ENCODE measurements at places on chromosomes 7 and 10. TPM values are rescaled to one million over a fixed set of nuclear protein-coding genes. Genes with fewer than 3 reads are reported as not detected.

DNA sequence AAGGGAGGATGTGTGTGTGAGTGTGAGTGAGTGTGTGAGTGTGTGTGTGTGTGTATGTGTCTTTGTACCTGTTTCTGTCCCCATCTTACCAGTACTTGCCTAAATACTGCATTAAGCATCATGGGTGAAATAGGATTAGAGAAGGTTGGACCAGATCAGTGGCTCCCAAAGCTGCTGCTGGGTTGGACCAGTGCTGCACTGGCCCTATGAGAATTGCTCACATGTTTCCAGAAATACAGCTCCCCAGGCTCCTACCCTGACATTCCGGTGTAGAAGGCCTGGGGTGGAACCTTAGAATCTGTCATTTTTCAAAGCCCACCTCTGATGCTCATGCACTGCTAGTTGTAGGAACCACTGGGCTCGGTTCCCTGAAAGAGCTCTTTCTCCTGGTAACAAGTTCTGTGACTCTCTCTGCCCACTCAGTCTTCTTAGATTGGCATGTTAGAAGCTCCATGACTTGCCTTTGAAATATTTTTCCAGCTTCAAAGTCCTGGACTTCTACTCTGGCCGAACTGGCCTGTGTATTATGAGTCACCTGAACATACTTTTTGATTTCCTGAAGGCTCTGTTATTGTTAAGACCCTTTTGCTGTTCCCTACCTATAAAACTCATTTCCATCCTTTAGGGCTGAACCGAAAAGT lies 224.7 kb downstream of the CUX1 start:
- H3K36me3 ChIP-seq, result no peaks in the 10 kb centered on the region
- peak; percentile 90 for DNase-seq
- no peaks in the 10 kb centered on the region for H3K27me3 ChIP-seq
- H3K4me1 ChIP-seq, result peaks cover 16% of the 10 kb centered on the region

Gene OPALIN
- not detected for total RNA-seq

Gene CDHR1
- not detected for total RNA-seq

Gene TRIM8
- total RNA-seq, result 80.9 TPM

GRCh38 chr7:49980465-49980864 lies 112.6 kb downstream of the ZPBP start:
- no peaks in the 10 kb centered on the region for H3K4me1 ChIP-seq
- H3K36me3 ChIP-seq, result no peaks in the 10 kb centered on the region
- H3K27ac ChIP-seq, result no peak overlapping the region
- DNase-seq, result no peak
- H3K27me3 ChIP-seq, result no peaks in the 10 kb centered on the region

Data from fibroblast of lung (primary cell).